A549 treated with DMSO at 1 μM for 4 hours (cell line): ENCODE measurements at places on chromosomes 3 and 15. TPM values are rescaled to one million over a fixed set of nuclear protein-coding genes. Genes with fewer than 3 reads are reported as not detected.

The MLF1 gene
- total RNA-seq, result 23.2 to 30.6 TPM (median 25.8 TPM) in 5 replicates

The UROC1 gene
- total RNA-seq, result not detected in 5 replicates

The TICRR gene
- total RNA-seq, result 12.9 to 16.4 TPM (median 14.2 TPM) in 5 replicates

The ALCAM gene
- 58.7 to 88.2 TPM (median 71.1 TPM) in 5 replicates for total RNA-seq

The CIB1 gene
- total RNA-seq, result 218 to 245 TPM (median 228 TPM) in 5 replicates

The RNU5B-1 gene
- not detected in 5 replicates for total RNA-seq

The EOMES gene
- total RNA-seq, result 1.3 to 2.4 TPM (median 2.1 TPM) in 5 replicates

The HYKK gene
- 5.2 to 7.3 TPM (median 6.6 TPM) in 5 replicates for total RNA-seq

The CADM2 gene
- 0.12 to 0.23 TPM (median 0.17 TPM) in 4 of 5 replicates, not detected in the other for total RNA-seq

The SLC22A14 gene
- total RNA-seq, result 0.07 to 0.19 TPM (median 0.08 TPM) in 3 of 5 replicates, not detected in the others

The GAP43 gene
- 0.05 to 0.06 TPM in 2 of 5 replicates, not detected in the others for total RNA-seq

The LPCAT4 gene
- total RNA-seq, result 52.7 to 67.3 TPM (median 58.4 TPM) in 5 replicates

The MOBP gene
- 0.02 to 0.28 TPM (median 0.07 TPM) in 3 of 5 replicates, not detected in the others for total RNA-seq

The CASR gene
- total RNA-seq, result not detected in 5 replicates

The ACTRT3 gene
- total RNA-seq, result 2.4 to 3.2 TPM (median 2.9 TPM) in 5 replicates

The ARPIN gene
- total RNA-seq, result 10.2 to 13.8 TPM (median 13.0 TPM) in 5 replicates

The DNAH1 gene
- total RNA-seq, result 0.72 to 1.1 TPM (median 0.85 TPM) in 5 replicates

The VEPH1 gene
- 0.07 to 0.14 TPM (median 0.07 TPM) in 3 of 5 replicates, not detected in the others for total RNA-seq

The WDR93 gene
- total RNA-seq, result 0.13 to 0.21 TPM (median 0.19 TPM) in 5 replicates

The LRRC31 gene
- 0.05 TPM in 1 of 5 replicates, not detected in the others for total RNA-seq

The GPR156 gene
- 0.42 to 0.85 TPM (median 0.57 TPM) in 5 replicates for total RNA-seq

The ATP13A5 gene
- total RNA-seq, result not detected in 5 replicates

The LDHAL6B gene
- not detected in 5 replicates for total RNA-seq

The MKRN3 gene
- total RNA-seq, result 2.2 to 3.6 TPM (median 2.8 TPM) in 5 replicates
